ENCODE measurements at places on chromosomes 4 and X.

DNA sequence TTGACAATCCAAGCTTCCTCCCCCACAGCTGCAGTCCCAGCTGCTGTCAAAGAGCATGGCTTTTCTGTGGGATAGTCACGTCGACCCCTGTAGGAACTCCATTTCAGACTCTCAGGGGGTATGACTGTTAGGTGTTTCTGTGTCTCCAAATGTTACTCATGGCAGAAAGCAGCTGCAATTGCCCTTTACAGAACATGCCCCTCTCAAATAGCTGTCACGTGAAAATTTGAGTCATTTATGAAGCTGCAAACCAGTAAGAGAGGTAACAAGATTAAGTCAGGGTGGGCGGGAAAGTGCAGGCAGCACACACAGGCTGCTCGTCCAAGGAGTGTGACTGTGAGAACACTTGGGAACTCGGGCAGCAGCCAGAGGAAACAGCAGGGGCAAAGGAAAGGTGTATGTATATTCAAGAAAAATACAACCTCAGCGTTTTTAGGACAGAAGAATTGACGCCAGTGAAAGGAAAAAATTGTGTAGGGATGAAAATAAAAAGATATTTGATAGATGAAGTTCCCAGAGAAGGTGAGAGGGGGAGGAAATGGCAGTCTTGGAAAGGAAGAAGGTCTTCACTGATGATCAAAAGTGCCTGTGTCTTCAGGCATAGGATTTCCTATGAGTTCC is 66.5 kb upstream of the TMEM184C start:
- DNase-seq = no peak

DNA sequence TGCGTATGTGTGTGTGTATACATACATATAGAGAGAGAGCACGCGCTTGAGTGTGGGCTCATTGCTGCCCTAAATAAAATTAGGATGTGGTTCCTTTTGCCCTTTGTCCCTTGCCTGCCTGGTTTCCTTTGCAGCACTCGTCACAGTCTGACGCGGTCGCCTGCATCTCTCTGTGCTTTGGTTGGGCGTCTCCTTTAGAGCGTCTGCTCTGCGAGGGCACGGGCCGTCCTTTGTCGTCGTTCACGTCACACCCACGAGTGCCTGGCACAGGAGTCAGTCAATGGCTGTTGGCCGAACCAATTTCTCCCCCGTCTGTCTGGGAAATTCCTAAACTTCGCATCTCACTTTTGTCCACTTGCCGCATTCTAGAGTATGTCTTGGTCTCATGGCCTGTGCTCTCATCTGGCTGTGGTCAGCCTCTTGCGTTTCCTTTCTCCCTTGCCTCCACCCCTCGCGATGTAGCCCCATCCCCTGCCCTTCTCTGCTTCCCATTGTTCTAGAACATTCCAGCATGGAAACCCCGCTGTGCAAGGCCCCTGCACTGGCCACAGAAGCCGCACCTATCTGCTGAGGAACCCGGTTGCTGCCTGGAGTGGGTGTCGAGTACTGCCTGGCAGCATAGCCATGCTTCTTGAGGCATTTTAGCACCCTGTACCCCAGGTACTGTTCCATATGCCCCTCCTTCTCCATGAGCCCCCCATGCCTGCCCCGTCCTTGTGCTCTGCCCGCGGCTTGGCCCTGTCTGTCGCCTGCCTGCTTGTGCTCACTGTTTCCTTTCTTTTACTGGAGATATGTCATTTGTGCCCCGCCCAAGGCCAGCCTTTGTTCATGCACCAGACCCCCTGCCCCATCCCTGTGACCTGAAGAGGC is 8.0 kb downstream of the MAEA start:
- DNase-seq = no peak

DNA sequence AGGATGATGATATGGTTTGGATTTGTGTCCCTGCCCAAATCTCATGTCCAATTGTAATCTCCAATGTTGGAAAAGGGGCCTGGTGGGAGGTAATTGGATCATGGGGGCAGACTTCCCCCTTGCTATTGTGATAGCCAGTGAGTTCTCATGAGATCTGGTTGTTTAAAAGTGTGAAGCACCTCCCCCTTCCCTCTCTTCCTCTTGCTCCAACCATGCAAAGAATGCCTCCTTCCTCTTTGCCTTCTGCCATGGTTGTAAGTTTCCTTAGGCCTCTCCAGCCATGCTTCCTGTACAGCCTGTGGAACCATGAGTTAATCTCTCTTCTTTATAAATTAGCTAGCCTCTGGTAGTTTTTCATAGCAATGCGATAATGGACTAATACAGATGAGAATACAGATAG is 19.7 kb upstream of the ALG13 start:
- no peak for DNase-seq

DNA sequence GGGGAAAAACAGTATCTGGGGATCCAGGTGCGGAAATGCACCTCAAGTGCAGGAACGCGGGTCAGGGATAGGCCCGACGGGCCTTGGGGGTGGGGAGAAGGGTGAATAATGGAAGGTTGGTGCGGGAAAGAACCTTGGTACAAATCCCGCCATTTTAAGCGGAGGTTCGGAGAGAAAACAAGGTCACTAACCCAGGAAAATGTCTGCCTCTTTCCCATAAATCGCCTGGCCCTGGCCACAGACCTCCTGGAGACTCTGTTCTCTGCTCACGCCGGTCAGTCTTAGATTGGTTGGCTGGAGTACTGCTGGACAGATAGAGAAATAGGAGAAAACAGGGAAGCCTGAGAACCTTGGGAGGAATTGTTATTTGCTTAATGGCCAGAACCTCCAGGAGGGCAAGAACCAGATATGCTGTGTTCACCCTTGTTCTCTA is 897 bp upstream of the FBXL5 start:
- DNase-seq = no peak

DNA sequence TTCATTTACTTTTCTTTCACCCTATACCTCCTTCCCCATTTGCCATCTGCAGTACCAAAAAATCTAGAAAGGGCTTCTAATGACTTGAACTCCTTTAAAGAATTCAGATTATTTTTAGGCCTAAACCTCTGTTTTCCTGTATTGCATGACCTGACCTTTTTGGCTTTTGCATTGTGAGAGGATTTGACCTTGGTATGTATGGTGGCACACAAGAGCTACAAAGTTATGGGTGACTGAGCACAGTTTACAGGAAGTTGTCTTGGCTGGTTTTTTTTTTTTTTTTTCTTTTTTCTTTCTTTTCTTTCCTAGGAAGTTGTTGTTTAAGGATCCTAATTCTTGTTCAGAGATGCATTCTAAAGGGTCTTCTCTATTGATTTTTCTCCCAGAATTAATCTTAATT is 32.0 kb upstream of the MTMR8 start:
- DNase-seq = no peak

DNA sequence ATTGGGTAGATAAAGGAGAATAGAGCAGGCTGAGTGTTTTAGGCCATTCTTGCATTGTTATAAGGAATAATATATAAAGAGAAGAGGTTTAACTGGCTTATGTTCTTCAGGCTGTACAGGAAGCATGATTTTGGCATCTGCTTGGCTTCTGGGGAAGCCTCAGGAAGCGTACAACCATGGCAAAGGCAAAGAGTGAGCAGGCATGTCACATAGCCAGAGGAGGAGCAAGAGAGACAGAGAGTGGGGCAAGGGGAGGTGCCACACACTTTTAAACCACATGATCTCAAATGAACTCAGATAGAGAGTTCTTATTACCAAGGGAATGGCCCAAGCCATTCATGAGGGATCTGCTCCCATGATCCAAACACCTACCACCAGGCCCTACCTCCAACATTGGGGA is 4.4 kb upstream of the METTL14 start:
- no peak for DNase-seq

DNA sequence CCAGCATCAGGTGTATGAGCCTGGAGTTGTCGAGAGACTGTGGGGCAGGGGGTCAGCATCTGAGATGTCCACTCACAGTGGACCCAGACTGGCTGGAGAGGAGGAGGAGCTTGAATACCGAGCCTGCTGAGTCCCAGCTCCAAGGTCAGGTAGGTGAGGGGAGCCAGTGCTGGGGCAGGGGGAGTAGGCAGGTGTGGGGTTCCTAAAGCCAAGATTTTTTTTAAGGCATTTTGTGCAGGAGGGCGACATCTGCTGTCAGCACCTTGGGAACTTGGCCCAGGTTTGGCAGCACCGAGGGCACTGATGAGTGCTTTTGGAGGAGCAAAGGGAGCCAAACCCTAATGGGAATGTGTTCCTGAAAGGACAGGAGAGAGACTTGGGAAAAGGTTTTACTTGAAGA is 64.2 kb upstream of the MSANTD1 start:
- DNase-seq = no peak

GRCh38 chrX:68424719-68425118 is 8.6 kb downstream of the OPHN1 start:
- DNase-seq = no peak

DNA sequence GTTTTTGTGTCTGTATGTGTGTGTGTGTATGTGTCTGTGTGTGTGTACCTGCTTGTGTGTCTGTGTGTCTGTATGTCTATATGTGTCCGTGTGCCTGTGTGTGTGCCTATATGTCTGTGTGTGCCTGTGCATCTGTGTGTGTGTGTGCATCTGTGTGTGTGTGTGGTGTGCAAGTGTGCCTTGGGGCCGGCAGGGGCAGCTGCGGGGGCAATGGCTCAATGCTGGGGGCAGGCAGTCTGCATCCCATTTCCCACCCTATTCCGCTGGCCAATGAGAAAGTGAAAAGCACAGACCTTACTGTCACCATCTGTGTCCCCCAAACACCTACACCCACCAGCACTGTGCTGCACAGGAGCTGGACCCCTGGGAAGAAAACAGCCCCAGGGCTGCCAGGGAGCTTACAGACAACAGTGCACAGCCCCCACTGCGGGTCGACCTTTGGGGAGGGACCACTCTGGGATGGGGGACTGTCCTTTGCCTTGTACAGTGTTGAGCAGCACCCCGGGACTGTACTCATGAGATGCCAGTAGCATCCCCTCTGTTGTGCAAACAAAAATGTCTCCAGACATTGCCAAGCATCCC is 246.0 kb downstream of the EVC2 start:
- DNase-seq = no peak

DNA sequence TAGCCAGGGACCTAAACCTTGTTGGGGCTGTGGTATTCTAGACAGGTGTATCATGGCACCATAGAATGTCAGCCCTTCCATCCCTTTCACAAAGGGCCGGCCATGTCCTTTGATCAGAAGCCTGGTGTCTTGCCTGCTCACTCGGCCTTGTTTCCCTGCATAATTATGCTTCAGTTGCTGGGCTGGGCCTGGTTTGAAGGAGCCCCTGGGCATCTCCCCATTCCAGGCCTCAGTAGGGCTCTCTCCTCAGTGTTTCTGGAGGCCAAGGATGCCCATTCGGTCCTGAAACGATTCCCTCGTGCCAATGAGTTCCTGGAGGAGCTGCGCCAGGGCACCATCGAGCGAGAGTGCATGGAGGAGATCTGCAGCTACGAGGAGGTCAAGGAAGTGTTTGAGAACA is 4.5 kb downstream of the PRRG3 start:
- DNase-seq = no peak

DNA sequence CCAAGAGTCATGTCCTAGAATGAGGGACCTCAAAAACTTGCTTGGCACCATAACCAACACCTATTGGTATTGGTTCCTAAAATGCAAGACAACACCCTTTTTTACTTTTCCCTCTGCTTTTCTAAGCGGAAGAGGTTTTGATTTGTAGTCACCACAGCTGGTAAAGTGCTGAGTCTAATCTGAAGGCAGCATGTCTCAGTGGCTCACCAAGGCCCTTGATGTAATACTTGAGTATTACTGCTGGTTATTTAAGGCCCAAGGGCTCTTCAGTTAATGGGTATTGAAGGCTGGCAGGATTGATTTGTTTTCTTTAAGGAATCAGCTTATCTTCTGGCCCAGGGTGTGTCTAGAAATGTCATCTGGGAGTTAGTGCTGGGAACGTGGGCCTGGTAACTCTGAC is 735.1 kb downstream of the GLUD2 start:
- no peak for DNase-seq

DNA sequence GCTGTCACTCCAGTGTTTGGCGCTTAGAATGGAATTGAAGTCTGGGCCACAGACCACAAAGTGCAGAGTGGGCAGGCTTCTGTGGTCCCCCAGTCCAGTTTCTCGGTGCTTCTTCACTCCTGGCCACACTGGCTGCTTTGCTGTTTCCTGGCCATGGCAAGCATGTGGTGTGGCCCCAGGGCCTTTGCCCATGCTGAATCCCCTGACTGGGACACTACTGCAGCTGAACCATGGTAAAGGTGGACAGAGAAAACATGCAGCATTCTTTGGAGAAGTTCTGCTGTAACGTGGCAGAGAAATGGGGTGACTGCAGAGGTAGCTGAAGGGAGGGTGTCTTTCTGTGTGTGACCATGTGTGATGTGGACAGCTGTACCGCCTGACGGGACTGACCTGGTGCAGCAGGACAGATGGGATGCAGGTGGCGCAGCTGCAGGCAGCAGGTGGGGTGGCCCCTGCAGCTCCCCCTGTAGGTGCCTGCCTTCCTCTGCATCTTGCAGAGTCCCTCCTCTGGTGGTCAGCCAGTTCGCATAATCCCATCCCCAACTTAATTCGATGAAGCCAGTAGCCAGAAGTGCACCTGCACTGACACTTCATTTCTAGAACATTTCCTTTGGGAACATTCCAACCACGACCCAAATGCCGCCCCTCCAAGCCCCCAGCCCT is 13.2 kb upstream of the S100P start:
- DNase-seq = no peak

DNA sequence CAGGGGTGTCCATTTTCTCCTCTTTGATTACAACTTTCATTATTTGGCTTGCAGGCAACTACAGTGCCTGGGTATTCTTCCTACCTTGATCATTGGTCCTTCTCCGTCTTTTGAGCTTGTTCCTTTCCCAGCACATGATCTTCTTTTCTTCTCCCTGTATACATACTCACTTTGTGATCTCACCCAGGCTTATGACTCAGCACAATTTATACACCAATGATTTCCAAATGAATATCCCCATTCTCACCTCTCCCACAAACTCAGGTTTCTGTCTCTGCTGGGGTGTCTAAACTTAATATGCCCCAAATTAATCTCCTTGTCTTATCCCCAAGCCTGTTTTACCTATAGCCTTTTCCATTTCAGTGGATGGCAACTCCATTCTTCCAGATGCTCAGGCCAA is 19.5 kb upstream of the C4orf54 start:
- no peak for DNase-seq

GRCh38 chr4:142236268-142236667 is 599.9 kb downstream of the IL15 start:
- no peak for DNase-seq

GRCh38 chr4:140138428-140138827 is 15.6 kb downstream of the MAML3 start:
- no peak for DNase-seq

DNA sequence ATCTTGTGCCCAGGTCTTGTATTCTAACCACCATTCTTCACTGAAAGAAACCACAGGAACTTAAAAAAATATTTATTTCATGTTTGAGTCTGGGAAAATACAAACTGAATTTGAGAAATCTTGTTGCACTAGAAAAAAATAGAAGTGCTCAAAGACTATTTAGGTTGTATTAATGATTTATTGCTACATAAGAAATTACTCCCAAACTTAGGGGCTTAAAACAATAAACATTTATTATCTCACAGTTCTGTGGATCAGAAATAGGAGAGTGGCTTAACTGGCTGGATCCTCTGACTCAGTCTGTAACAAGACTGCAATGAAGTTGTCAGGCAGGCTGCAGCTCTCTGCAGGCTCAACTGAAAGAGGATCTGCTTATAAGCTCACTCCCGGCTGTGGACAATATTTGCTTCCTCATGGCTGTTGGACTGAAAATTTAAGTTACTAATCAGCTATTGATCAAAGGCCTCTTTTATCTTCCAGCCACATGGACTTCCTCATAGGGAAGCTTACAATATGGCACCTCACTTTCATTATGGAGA is 295.4 kb upstream of the FAM241A start:
- DNase-seq = no peak

- no peak for DNase-seq
These were observed 11.1 kb downstream of the GASK1B start for GRCh38 chr4:158161551-158162354.

- DNase-seq = no peak
These were observed 33.9 kb downstream of the TMPRSS11A start for GRCh38 chr4:67929426-67929825.

Measured in ecto neural progenitor cell (in vitro differentiated cells).